ENCODE measurements at places on chromosomes 2 and 18.

DNA sequence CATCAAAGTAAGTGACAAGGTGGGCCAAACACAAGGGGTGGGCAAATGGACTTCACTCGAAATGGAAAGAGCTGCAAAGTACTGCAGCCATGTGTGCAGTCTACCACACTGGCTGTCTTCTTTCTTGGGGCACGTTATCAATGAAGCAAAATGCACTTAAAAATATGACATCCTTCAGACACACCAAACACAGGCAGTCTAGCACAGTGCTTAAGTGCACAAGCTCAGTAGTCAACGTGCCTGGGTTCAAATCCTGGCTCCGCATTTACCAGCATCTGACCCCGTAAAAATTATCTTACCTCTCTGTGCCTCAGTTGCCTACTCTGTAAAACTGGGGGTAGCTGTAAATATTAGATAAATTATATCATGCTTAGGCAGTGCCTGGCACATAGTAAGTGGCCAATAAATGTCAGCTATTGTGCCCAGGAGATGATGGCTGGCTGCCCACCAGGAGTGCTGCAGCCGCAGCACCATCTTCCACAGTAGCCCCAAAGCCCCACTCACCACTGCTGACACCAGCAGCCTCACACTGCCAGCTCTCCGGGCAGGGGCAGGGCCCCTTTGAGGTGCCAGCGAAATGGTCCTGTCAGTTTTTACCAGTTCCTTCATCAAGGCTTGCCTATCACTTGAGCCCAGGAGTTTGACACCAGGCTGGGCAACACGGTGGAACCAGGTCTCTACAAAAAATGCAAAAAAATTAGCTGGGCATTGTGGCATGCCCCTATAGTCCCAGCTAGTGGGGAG is 121.8 kb upstream of the SLC1A4 start:
- no peak overlapping the region for H3K27ac ChIP-seq
- no peaks in the 10 kb centered on the region for H3K27me3 ChIP-seq
- no peak overlapping the region for H3K4me3 ChIP-seq
- no peaks in the 10 kb centered on the region for H3K4me1 ChIP-seq

DNA sequence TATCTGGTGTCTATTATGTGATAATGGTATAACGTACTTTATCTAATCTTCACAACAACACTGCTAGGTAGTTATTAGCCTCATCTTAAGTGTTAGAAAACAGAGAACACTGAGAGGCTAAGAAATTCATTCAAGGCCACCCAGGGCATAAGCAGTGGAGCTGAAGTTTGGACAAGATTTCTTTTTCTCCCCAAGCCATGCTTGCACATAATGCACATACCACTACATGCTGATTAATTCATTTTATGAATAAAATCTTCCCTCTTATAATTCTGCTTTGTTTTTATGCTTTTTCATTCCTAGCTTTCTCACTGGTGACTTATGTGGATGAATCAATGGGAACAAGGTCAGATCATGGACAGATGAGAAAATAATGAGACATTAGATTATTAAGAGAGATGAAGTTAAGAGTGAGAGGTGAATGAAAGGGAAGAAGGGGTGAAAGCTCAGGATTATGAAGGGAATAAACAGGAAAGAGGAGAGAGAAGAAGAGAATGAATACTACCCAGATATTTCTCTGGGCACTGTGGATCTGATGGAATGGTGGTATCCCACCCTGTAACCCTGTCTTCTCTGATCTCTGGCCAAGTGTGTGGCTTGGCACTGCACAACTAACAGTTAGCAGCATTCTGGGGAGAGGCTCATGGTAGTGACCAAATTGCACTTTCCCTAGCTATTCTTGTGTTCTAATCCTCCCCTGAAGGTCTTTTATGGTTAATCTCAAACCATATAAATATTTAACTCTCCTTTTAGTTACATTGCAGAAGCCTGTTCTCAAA is 17.7 kb upstream of the GALNT3 start:
- no peaks in the 10 kb centered on the region for H3K27me3 ChIP-seq
- no peak for DNase-seq
- no peaks in the 10 kb centered on the region for H3K4me1 ChIP-seq

- no peaks in the 10 kb centered on the region for H3K36me3 ChIP-seq
- DNase-seq = no peak
- no peaks in the 10 kb centered on the region for H3K27me3 ChIP-seq
- H3K4me3 ChIP-seq = no peak overlapping the region
Observed at GRCh38 chr2:68658266-68658665, 14.9 kb downstream of the PROKR1 start.

- DNase-seq = no peak
- no peaks in the 10 kb centered on the region for H3K36me3 ChIP-seq
- no peaks in the 10 kb centered on the region for H3K4me1 ChIP-seq
- H3K27ac ChIP-seq = no peak overlapping the region
- no peak overlapping the region for H3K4me3 ChIP-seq
- H3K27me3 ChIP-seq = no peaks in the 10 kb centered on the region
Observed at GRCh38 chr2:120772261-120772660, 36.6 kb downstream of the GLI2 start.

- H3K27ac ChIP-seq = no peak overlapping the region
- peaks cover 6% of the 10 kb centered on the region for H3K4me1 ChIP-seq
- H3K27me3 ChIP-seq = no peaks in the 10 kb centered on the region
- DNase-seq = no peak
Observed at GRCh38 chr2:160936044-160936806, 224.0 kb upstream of the TANK start.

Data from naive thymus-derived CD4-positive, alpha-beta T cell (primary cell).